Right ventricle myocardium superior (tissue), 1 donor: ENCODE measurements at places on chromosomes 5 and 9. TPM values are rescaled to one million over a fixed set of nuclear protein-coding genes. Genes with fewer than 3 reads are reported as not detected.

- DNase-seq, result peak; percentile 50
These were observed 510 bp downstream of the NOXA1 start for GRCh38 chr9:137423514-137424291.

MEGF10 gene
- total RNA-seq, result 0.78 TPM

DNA sequence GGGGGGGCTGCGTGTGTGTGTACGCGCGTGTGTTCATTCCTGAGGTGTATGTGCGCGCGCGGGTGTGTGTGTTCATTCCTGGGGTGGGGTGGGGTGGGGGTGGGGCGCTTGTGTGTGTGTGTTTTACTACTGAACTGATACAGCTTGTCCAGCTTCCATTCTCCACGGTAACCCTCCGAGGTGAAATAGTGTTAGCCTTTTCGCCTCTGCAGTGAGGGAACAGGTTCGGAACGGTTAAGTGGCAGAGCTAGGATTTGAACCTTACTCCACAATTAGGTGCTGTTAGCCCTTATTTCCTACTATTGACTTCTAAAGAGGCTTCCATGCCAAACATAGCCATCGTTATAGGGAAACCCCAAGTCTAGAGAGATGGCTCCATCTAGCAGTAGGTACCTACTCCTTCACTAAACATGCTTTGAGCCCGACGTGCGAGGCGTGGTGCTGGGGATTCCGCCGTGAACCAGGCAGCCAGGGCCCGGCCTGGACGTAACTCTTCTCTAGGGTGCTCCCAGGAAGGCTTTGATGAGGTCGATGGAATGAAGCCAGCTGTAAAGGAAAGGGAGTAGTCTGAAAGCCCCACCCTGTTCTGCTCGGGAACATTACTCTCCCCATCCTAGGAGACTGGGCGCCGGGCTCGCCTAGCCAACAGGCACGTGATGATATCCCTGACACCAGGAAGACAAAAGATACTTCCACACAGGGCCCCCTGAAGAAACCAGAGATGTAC, 782 bp upstream of the SKP1 start:
- peak; percentile 51 for DNase-seq

DNA sequence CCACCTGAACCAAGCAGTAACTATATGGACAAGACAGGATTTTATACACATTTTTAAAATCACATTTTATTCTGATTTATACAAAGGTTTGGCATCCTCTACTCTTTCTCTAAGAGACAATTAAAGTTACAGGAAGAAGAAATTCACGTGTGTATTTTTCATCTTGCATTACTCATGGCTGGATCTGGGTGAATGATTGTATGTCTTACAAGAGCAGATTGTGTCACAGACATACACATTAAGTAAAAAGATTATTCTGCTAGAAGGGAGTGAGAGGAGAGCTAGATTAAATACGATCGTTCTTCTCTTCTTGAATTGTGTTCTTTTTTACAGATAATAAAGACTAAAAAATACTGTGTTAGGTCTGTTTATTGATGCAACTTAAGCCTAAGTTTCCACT, 20.8 kb upstream of the CEP120 start:
- DNase-seq, result no peak

GRCh38 chr9:105842023-105842644, 147.8 kb downstream of the TMEM38B start:
- DNase-seq, result no peak

- DNase-seq, result no peak
These were observed 118.2 kb downstream of the HSD17B3 start for GRCh38 chr9:96183751-96184150.

GRCh38 chr9:99264070-99264680, 42.1 kb downstream of the SEC61B start:
- no peak for DNase-seq

DNA sequence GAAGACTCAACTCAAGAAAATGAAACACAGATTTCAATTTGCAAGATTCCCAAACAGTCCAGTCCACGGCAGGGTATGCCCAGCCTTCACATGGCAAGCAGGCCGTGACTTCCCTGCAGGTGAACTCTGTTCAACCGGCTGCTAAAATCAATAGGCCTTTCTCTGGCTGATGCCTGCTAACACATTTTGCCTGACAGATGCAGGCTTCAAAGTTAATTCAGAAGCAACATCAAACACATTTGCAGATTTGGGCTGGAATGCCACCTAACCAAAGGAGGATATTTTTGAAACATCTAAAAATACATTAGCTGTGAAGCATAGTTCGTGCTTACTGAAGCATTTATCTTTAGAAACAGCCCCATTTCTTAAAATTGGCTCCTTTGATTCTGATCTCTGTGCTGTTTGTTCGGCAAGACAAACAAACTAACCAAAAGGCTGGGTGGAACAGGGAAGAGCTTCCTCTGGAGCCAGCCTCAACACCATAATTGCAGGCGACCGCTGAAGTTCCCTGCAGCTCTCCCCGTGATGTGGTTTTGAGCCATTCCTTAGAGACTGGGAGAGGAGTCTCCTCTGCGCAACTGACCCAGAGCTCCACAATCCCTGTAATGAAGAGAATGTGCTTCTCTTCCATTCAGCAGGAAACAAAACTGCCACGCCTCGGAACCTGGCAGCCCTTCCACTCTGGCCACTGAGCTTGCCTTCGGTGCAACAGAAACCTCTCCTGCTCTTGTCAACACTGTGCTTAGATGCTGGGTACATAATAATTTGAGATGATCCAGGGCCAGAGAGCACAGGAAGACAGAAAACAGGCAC, 126.5 kb downstream of the MYO10 start:
- peak; percentile 64 for DNase-seq

NR4A3 gene
- 3.7 TPM for total RNA-seq

DNA sequence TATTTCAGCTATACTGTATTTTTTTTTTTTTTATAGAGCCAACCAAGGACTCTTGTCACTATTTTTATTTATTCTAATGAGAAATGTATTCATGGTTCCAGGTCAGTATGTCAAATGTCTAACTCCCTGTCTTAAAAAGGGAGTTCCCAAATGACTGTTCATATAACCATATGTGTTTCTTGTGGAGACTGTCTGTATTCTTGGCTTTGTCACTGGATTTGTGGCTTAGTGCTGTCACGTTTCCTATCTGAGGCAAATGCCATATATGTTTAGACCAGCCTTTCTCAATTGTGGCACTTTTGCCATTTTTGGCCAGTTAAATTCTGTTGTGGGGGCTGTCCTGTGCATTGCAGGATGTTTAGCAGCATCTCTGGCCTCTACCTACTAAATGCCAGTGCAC, 3.1 kb downstream of the GCNT1 start:
- DNase-seq, result no peak

DNA sequence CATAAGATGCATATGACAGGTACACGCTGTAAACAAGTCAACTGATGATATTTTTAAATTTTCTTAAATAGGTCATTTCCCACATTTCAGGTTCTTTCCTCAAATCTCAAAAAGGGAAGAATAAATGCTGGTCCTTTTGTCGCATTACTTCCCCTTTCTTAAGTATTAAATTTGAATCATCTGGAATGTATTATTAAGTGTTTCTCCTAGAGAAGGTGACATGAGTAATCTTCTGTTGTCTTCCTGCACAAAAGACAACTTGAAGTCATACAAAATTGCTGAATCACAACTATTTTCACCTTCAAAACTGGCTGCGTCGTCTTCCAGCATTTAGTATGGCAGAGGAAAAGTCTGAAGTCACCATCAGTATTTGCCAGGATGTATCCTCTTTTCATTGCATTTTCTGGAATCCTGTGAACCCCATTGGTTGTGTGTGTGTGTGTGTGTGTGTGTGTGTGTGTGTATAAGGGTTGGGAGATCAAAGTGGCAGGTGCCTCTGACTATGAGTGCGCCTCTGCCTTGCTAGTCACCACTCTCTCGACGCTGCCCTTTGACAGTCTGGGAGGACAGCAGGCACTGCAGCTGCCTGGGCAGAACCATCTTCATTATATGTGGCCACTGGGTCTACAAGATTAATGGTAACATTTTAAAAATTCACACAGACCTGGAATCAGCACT, 86.9 kb downstream of the MVB12B start:
- no peak for DNase-seq
